Activated T-helper 1 cell treated with anti-CD3 and anti-CD28 coated beads, Interleukin-2, amount 50 U/mL, for 16 hours (primary cell): ENCODE measurements at places on chromosomes 5 and 9.

DNA sequence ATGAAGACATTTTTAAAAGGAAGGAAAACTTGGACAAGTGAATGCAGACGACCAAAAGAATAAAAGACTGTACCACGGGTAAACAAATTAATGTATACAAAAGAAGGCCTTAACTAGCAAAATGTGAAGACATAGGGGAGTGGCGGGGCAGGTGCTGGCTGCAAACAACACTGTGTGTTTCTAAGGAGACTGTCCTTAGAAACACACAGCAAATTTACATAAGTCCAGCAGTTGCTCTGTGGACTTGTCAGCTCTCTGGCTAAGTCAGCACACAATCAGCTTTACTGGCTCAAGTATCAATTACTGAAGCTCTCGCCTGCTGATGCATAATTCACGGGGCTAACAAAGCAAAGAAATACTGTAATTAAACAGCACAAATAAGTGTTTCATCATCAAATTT lies 24.8 kb downstream of the PTBP3 start:
- no peak for DNase-seq

- no peak for DNase-seq
Measured at GRCh38 chr9:104617418-104617817, 586 bp downstream of the OR13C9 start.

- no peak for DNase-seq
Measured at GRCh38 chr9:6944896-6945295, 187.1 kb downstream of the KDM4C start.

DNA sequence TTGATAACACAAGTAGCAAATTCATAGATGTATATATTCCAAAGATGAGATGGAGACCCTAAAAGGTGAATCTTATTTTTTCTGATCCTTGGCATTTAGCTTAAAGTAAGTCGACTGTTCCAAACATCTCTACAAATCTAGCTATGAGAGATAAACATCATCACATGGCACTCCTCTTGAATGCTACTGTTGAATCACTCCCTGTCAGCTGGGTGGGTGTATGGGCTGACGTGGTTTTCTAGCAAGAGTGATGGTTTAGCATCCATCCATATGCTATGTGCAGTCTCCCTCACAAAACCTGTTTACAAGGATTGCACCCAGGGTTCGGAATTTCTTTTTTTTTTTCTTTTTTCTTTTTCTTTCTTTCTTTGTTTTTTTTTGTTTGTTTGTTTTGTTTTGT lies 13.8 kb downstream of the ACO1 start:
- DNase-seq = no peak

- DNase-seq = no peak
Measured at GRCh38 chr5:54965806-54966205, 19.6 kb downstream of the ESM1 start.
